ENCODE measurements at places on chromosomes 11 and 22. TPM values are rescaled to one million over a fixed set of nuclear protein-coding genes. Genes with fewer than 3 reads are reported as not detected.

GVQW3 gene
- under 0.01 TPM for total RNA-seq

ZNF195 gene
- total RNA-seq: 12.6 TPM

APOA1 gene
- 2.3 TPM for total RNA-seq

ANKRD42 gene
- 9.6 TPM for total RNA-seq

MYOD1 gene
- total RNA-seq: not detected

FOLR2 gene
- total RNA-seq: not detected

PHF21B gene
- not detected for total RNA-seq

BACE1-AS gene
- 2.8 TPM for total RNA-seq

BCO2 gene
- 1.8 TPM for total RNA-seq
